A172 (cell line): ENCODE measurements at places on chromosomes 7 and 10.

DNA sequence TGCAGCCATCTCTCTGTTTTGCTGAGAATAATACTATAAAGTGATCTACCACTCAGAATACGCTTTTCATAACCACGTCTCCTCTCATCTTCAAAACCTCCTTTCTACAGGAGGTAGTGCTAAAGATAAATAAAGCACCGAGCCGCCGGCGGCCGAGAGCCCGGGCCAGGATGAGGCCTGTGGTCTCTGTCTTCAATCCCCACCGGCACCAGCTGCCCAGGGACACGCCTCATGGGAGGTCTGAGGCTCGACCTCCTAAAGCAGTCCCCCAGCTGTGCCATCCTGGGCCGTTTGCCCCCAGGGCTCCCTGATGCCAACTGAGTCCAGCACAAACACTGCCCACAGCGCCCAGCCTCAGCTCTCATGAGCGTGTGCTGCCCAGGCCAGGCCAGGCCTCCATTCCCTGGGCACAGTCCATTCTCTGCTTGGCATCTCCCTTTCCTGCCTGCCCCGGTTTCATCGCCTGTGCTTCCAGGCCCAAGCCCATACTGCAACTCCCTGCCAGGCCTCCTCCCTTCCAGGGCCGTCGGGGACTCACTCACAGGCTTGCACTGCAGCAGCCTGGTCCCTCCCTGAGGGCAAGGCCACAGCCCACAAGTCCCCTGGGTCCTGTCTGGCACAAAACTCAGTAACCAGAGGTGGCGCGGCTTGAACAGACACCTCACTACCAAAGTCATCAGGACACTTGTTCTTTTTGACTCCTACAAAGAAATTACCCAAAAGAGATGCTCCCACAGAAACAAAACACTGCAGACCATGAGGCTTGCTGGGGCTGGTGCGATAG is 2.5 kb downstream of the INTS1 start:
- no peak for DNase-seq

GRCh38 chr10:46270086-46270811 is 16.5 kb upstream of the ANTXRL start:
- DNase-seq: no peak

- no peak for DNase-seq
Measured at GRCh38 chr7:55903985-55904759, 16.9 kb downstream of the ZNF713 start.

DNA sequence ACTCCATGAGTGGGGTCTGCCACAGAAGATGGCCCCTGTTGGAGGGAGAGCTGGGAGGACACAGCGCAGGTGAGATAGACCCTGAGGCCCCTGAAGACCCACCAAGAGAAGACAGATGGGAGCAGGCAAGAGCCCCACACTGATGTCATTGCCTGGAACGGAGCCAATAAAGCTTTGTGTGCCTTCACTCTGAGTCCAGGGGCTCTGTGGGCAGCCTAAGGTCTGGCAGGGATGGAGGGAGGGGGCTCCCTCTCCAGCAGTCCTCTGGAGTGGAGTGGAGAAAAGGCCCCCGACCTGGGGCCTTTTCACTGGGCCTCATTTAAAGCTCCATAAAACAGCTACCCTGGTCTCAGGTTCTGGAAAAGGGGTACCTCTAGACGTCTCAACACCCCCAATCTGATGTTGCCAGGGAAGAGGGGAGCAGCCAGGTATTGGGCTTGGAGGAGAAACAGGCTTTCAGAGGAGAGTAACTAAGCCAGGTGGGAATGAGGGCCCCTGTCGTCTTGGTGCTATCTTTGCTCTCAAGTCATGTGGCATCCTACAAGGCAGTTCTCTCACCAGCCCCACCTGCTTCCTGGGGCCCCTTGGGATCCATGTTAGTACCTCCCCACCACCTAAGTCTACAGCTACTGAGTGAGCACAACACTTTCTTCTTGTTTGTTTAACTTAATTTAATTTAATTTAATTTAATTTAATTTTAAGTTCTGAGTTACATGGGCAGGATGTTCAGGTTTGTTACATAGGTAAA is 1.4 kb downstream of the C10orf62 start:
- no peak for DNase-seq

DNA sequence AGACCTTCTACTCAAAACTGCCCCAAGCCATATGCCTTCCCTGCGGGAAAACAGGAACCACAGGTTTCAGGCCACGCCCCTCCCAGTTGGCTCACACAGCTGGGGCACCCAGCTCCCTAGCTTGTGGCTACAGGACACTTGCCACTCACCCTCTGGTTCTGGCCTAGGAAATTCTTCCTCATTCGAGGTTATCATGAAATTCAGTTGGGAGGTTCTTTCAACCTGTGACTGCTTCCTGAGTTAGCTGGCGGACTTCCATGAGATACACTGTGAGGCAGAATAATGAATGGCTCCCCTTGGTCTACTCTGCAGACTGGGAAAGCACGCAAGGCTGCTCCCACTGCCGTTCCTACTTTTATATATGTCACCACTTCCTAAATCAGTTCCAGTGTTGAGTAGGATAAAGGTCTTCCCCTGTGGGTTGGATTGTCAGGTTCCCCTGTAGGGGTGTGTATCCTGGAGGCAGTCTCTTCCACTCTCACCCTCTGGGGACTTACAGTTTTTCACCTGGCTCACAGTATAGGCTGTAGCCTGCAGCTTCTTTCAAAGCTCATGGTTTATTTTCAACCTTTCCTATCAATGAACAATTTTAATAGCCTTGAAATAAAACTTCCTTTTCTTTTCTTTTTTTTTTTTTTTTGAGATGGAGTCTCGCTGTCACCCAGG is 37.0 kb downstream of the GPR22 start:
- DNase-seq: peak; percentile 25

DNA sequence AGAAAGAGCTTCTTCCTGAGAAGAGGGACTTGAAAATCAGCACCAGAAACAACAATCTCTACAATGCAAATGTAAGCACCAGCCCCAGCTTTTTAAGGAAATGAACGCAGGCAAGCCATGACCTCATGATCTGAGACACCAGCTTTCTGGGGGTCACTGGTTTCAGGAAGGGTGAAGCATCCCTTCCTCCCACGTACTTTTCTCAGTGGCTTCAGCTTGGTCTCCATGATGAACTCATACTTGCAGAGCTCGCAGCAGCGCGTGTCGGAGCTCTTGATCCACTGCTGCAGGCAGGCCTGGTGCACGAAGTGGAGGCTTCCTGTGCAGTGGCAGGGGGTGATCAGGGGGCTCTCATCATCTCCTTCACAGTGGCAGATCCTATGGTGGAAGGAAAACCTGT is 87.0 kb downstream of the ALOX5 start:
- DNase-seq: no peak

GRCh38 chr7:1646391-1646790 is 23.7 kb upstream of the ELFN1 start:
- DNase-seq: no peak
